Kidney epithelial cell (primary cell): ENCODE measurements at places on chromosomes 12 and 14. TPM values are rescaled to one million over a fixed set of nuclear protein-coding genes. Genes with fewer than 3 reads are reported as not detected.

GRCh38 chr14:43591776-43592175 lies 915.3 kb downstream of the FSCB start:
- no peak for DNase-seq

Gene RIN3
- 5.1 and 6.0 TPM in 2 replicates for total RNA-seq

Gene REP15
- total RNA-seq, result 1.3 and 1.9 TPM in 2 replicates

DNA sequence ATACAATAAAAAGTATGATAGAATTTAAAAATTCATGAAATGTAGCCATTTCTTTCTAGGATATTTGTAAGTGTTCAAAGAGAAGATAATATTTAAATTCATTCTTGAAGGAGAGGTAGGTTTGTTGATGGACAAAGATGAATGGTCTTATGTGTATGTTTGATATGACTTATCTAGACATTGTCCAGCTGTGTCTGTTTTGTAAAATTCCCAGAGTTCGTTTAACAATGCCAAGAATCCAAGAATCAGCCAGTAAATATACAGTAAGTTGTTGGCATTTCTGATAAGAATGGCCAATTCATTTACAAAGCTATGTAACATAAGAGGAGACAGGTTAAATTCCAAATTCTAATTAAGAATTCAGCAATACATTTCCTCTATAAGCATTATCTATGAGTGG lies 150.9 kb downstream of the ADAMTS20 start:
- DNase-seq, result no peak

DNA sequence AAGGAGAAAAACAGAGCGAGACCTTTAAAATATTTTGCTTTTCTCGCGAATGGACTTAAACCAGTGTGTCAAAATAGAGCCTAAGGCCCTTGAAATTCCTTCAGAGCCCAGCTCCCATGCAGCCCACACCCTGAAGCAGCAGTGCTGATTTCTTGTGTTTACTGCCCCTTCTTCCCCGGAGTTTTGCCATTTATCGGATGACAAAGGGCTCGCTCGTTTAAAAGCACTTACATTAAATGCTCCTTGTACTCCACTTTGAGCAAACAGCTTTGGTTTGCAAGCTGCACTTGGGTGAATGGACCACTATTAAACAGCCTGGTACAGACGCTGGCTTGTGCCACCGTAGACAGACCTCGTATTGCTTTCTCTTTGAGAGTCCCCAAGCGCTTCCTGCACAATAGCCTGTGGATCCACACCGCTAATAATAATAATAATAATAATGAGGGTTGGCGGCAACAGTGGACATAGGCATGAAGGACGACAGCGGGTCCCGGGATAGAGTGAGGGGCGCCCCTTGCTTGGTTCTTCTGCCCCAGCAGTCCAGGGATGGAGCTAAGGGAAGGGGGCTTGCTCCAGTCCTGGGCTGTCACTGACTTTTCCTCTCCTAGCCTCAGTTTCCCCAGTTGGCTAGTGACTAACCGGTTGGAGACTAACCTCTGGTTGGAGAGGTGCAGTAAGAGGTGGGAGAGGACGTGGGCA lies 6.6 kb downstream of the DLK1 start:
- no peak for DNase-seq

DNA sequence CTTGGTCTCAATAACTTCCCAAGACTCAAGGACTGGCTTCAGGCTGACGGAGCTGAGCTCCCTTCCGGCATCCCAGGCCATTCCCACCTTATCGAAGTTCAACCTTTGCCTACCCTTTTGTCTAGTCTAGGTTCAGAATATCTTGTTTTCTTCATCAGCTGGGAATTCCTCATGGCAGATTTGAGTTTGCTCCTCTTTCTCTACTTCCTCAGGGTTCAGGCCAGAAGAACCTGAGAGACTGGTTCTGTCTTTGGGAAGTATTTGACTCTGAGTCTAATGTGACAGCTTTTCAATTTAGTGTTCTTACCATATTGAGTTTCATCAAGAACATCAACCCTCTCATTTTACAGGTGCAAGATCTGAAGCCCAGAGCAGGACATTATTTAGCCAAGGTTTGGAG lies 2.1 kb downstream of the BIN2 start:
- DNase-seq, result no peak

GRCh38 chr14:97212399-97212798 lies 415.2 kb downstream of the VRK1 start:
- DNase-seq, result no peak

DNA sequence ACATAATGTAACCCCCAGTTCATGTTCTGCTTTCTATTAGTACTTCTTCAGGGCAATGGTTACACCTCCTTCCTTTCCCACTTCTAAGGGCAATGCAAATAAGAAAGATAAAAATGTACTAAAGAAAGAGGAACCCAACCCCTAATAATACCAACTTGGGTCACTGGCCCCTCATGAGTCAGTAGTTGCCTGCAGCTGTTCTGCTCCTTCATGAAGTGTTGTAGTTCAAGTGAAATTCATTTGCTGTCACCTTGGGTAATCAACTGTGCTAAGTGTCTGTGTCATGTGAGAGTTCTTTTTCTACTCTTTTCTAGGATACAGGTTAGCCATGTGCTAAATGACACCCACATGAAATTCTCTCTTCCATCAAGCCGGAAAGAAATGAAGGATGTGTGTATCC lies 91.8 kb downstream of the PLXNC1 start:
- no peak for DNase-seq

DNA sequence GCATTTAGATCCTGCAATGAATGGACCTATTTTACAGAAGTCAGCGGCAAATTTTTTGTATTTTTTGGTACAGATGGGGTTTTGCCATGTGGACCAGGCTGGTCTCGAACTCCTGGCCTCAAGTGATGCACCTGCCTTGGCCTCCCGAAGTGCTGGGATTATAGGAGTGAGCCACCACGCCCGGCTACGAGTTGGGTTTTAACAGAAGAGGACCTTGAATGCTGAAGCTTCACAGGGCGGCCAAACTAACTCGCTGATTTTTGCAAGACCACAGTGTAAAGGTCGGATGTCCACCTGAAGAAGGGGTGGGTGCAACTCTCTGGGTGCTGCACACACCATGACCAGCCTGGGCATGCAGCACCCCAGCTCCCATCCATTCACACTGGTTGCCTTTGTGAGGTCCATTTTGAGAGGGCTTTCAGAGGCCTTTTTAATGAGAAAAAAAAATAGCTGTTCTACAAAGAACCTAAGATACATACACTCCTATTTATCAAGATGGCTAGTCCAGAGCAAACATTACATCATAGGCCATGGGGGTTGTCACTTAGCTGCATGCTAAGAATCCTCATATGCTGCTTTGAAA lies 21.6 kb upstream of the CDK2AP1 start:
- no peak for DNase-seq

Gene CMA1
- total RNA-seq, result not detected in 2 replicates

Gene RAD52
- total RNA-seq, result 7.1 and 17.5 TPM in 2 replicates

Gene TESPA1
- not detected in 2 replicates for total RNA-seq

Gene SYCP3
- 0.07 TPM in 1 of 2 replicates, not detected in the other for total RNA-seq

DNA sequence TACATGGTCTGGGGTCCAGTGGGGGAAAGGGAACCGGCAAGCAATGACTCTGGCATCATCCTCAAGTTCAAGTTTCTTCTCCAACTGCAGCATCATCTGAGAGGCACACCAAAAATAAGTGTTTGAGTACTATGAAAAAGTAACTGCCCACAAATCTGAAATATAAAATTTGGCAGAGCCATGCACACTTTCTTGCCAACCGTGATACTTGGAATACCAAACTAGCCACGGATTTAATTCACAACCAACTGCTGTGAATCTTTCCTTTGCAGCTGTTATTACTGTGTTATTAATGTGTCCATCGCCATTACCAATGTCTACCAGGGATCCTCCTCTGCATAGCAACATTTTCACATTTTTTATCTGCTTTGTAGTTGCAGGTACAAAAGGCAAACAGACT lies 74.6 kb downstream of the GXYLT1 start:
- DNase-seq, result no peak

GRCh38 chr12:48532601-48533000 lies 7.2 kb downstream of the OR8S1 start:
- DNase-seq, result no peak

Gene FAM186B
- total RNA-seq, result 0.14 and 0.21 TPM in 2 replicates

DNA sequence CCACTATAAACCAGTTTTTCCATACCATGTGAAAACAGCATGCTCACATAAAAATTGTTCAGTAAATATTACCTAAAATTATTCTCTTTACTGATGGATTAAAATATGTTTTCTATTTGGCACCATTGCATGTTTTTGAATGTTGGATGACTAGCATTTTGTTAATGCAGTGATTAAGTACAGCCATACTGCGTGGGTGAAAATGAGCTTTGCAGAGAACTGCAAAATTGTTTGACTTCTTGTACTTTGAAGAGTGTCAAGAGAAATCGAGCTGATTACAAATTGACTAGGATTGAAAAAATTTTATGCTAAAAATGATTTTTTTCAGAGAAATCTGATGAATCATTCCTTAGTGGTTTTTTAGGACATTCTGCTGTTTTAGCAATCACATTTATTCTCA lies 452.9 kb downstream of the RPL10L start:
- DNase-seq, result no peak
